Skin of body (tissue), 3 donors: ENCODE measurements at places on chromosomes 16 and 17.

GRCh38 chr16:74261068-74261467 lies 35.5 kb upstream of the PSMD7 start:
- no peak for DNase-seq

- DNase-seq, result no peak
Measured at GRCh38 chr17:58084317-58084981, 1.2 kb downstream of the DYNLL2 start.

- DNase-seq, result no peak
Measured at GRCh38 chr16:85948138-85948509, 49.2 kb downstream of the IRF8 start.

DNA sequence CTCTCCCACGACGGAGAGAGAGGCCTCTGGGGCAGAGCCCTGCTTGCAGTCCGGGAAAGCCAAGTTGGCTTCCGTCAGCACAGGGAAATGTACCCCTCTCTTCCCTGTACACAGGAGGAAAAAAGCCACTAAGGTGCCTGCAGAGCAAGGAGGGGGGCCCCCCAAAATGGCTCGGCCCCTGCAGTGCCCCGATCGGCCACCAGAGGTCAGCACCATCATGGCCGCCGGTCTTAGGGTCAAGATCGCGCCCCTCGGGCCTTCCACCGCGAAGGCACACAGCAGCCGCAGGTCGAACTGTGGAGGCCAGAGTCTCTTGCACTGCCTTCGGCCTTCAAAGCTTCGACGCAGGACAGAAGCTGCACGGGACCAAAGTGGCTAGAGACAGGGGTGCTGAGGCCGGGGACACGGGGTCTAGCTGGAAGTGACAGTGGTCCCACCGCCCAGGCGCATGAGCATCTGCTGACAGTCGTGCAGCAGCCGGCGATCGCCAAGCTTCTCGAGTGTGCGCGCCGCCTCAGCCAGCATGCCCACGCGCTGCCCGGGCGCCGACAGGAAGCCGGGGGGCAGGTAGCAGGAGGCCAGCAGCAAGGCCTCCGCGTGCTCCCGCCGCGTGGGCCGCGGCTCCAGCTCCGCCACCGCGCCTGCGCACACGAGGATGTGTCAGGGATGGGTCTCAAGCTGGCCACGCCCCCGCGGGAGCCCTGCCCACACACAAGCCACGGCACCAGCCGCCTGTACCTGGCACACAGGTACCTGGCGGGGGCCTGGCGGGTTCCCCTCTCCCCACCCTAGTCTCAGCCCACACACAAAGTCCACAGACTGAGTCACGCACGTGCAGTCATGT lies 24.4 kb downstream of the SREBF1 start:
- DNase-seq, result no peak

- no peak for DNase-seq
Measured at GRCh38 chr16:29819506-29819905, 756 bp upstream of the MVP start.

- no peak for DNase-seq
Measured at GRCh38 chr16:86958423-86958822, 358.8 kb downstream of the C16orf95 start.

DNA sequence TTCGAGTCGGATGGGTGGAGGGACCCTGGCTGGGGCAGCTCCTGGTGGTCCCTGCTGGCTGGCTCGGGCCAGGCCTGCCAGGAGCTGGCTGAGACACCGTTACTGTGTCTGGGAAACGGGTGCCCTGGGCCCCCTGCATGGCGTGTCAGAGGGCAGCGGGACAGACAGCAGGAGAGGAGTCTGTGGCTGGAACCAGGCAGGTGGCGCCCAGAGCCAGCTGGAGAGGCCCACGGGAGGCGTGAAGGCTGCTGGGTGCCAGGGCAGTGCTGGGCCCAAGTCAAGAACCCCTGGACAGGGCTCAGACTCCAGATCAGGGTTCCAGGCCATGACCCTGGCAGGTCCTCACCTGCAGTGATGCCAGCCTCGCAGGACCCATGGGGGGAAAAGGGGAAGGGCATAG lies 16.6 kb downstream of the SOX8 start:
- DNase-seq, result no peak

DNA sequence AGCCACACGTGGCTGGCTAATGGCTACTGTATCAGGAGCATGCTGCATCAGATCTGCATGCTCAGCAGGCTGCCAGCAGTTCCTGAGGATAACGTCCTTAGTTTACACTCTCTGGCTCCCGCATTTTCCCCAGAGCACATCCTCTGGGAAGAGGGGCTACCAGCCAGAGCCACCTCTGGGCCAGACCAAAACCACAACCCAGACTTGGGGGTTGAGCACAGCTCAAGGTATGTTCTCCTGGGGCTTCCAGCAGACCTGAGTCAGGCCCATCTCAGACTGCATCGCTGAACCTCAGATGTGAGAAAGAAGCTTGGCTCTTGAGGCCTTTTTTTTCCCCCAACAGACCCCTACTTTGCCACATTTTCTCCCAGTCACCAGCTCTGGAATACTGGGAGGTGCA lies 23.7 kb upstream of the WSCD1 start:
- DNase-seq, result no peak
